ENCODE measurements at places on chromosomes 3 and 15.
A peak's percentile ranks its signal among the peaks of the same experiment; 100 is the strongest.

DNA sequence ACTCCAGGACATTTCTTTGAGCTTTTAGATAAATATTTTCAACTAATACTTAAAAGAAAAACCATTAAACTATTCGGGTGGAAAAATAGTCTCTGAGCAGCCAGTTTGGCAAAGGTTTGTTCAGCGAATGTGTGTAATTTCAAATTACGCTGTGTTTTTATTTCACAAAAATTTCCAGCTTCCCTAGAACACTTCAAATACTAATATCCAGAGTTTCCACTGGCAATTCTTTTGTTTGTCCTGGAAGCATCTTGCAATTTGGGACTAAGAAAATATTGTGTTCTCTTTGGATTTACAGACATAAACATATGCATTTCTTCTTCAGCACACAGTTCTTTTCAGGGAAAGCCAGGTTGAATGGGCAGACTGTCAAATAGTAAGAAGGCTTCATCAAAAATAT, 61.9 kb downstream of the MDFIC2 start:
- DNase-seq = no peak

DNA sequence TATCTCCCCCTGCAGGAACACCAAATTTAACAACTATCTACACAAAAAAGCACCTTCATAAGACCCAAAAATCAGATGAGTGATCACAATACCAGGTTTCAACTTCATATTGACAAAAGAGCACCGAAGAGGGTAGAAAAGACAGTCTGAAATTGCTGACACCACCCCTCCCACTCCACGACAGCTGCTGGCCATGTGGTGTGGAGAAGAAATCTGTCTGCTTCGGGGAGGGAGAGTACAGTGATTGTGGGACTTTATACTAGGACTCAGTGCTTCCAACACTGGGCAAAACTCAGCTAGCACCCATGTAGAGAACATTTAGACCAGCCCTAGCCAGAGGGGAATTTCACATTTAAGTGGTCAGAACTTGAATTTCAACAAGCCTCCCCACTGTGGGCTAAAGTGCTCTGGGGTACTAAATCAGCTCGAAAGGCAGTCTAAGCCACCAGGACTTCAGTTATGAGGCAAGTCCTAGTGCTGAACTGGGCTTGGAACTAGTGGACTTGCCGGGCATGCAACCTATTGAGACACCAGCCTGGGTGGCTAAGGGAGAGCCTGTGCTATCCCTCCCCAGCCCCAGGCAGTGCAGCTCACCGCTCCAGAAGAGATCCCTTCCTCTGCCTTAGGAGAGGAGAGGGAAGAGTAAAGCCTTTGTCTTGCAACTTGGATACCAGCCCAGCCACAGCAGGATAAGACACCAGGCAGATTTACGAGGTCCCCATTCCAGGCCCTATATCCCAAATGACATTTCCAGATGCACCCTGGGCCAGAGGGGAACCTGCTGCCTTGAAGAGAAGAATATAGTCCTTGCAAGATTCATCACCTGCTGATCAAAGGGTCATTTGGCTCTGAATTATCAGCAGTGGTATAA, 44.6 kb upstream of the POU1F1 start:
- DNase-seq = no peak

GRCh38 chr3:140898340-140899180, 43.1 kb upstream of the SLC25A36 start:
- DNase-seq = peak; percentile 29

GRCh38 chr3:38578551-38578950, 70.9 kb downstream of the SCN5A start:
- DNase-seq = no peak

DNA sequence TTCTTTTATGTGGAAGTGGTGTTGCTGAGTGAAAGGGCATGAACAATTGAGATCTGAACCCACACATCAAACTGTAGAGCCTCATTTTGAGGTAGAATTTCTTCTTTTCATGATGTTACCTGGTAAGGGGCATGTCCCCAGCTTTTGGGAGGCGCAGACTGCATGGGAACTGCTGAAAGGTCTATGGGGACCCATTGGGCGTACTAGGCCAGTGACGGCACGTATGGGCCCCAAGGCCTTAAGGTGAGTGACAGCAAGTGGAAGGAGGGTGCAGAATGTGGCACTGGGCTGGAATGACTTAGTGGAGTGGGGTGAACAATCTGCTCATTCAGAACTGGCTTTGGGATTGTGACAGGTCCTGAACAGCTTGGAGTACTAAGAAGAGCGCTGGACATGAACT, 123.6 kb upstream of the RGMA start:
- no peak for DNase-seq

DNA sequence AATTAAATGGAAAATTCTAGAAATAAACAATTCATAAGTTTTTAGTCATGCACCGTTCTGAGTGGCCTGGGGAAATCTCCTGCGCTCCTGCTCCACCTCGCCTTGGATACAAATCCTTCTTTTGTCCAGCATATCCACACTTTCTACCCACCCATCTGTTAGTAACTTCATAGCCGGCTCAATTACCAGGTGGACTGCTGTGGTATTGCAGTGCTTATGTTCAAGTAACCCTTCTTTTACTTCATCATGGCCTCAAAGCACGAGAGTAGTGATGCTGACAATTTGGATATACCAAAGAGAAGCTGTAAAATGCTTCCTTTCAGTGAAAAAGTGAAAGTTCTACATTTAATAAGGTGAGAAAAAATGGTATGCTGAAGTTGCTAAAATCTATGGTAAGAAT, 142.3 kb upstream of the CHL1 start:
- DNase-seq = no peak

Data from GF-D8 (cell line).